ENCODE measurements at places on chromosomes 5 and 9. TPM values are rescaled to one million over a fixed set of nuclear protein-coding genes. Genes with fewer than 3 reads are reported as not detected.

- no peak overlapping the region for H3K27ac ChIP-seq
- H3K4me1 ChIP-seq = no peaks in the 10 kb centered on the region
- H3K4me3 ChIP-seq = no peak overlapping the region
- H3K36me3 ChIP-seq = peaks cover 4% of the 10 kb centered on the region
Measured at GRCh38 chr9:20925256-20926045, 106.0 kb downstream of the HACD4 start.

The STPG3 gene
- not detected for total RNA-seq

DNA sequence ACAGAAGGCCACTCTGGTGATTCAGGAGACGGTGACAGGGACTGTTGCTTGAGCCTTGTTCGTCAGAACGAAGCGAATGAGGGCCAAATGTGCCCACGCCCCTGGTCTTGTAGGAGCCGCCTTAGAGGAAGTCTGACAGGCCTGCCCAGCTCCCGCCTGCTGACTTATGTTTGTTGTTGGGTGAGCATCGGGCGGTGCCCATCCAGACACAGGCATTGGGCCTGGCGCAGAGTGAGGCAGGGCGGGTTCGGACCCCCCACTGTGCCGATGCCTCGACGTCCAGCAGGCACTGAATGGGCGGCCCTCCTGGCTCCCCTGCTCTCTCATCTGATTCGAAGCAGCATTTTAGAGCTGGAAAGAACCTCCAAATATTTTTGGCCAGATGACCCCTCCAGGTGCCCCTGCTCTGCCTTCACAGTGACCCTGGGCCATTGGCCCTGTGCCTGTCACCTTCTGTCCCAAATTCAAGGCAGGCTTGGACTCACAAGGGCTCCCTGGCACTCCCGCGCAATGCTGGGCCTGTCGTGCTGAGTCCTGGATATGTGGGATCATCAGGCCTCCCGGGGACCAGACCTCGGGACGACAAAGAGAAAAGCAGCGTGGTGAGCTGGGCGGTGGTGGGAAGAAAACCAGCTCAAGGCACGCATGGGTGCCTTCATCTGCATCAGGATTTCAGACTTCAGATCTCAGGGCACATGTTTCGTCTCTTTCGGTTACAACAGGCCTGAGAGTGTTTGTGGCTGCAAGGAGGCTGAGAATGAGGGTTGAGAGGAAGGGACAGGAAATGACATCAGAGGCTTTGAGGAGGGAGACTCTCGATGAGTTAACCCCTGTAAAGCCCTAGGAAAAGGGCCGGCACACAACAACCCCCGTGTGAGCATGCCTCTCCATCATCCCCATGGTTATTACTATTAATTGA, 37.1 kb upstream of the OLFM1 start:
- H3K27ac ChIP-seq = no peak overlapping the region
- peaks cover 13% of the 10 kb centered on the region for H3K27me3 ChIP-seq
- no peaks in the 10 kb centered on the region for H3K36me3 ChIP-seq
- H3K4me3 ChIP-seq = no peak overlapping the region
- DNase-seq = no peak

The C5orf58 gene
- not detected for total RNA-seq

The FBP2 gene
- 105 TPM for total RNA-seq

All from muscle of leg (tissue), 16 donors.